Femur (tissue), 1 donor: ENCODE measurements at places on chromosomes 3 and 15.

GRCh38 chr3:114231616-114232015 lies 5.8 kb downstream of the ZNF80 start:
- no peak for DNase-seq

DNA sequence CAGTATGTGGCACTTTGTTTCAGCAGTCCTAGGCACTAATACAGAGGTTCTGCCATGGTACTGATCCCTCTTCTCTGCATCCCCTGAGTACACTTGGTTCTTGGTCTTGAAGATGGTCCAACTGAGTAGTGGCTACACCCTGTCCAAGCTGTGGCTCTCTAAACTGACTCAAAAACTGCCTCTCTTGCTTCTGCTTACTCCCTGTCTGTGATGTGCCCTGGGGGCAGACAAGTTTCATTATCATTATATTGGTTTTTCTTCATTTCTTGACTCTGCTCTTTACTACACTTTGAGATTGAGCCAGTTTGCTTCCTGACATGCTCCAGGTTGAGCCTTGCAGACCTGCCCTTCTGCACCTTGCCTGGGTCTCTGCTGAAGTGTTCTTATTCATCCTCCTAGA lies 18.9 kb upstream of the ST3GAL6 start:
- DNase-seq: no peak

- DNase-seq: peak; percentile 70
Observed at GRCh38 chr3:125003369-125003853, 52.4 kb downstream of the HEG1 start.

GRCh38 chr3:119220198-119220597 lies 20.5 kb downstream of the B4GALT4 start:
- DNase-seq: no peak

GRCh38 chr3:131053043-131053859 lies 26.6 kb downstream of the NEK11 start:
- no peak for DNase-seq

DNA sequence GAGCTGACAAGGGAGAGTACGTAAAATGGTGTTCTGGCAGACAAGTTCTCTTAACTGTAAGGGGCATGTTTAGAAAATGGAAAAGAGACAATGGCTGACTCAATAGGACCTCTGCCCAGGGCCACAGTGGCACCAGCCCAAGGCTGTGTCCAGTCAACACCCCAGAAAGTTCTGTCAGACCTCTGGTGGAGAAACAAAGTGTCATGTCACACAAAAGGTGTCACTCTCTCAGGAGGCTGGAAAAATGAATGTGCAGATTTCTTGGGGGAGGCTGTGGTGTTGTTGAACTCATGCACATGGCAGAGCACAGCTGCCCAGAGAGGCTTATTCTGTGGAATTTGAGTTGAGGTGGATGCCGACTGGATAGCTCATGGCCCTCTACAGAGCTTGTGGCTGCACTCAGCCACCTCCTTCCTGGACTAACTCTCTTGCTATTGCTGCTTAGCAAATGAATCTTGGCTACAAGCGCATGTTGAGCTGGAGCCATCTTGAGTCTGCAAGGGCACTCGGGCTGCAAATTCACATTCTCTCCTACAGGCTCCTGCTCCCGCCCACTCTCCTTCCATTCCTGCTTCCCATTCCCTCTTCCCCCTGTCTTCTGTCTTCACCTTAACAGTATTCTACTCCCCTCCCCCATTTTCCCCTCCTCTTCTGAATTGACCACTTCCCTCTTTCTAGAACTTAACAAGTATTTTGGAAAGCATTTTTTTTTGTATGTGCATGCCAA lies 55.8 kb upstream of the SLC7A14 start:
- DNase-seq: no peak

- DNase-seq: no peak
Observed at GRCh38 chr3:120742849-120743365, 363 bp downstream of the GTF2E1 start.

DNA sequence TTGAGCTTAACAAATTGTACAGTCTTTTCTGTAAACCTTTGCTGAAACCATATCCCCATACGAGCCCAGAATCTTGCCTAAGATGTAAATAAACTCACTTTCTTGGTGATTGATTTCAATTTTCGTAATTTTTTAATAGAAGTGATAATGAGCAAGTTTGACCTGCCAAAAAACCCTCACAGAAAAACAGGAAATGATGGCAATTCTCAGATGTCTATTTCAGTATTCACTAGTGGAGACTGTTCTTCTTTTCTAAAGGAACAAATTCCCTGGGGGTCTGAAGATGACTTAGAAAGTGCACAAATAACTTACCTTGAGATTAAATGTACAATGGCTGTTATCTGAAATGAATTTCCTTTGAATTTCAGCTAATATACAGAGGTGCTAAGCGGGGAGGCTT lies 116.5 kb upstream of the CMC1 start:
- DNase-seq: no peak

DNA sequence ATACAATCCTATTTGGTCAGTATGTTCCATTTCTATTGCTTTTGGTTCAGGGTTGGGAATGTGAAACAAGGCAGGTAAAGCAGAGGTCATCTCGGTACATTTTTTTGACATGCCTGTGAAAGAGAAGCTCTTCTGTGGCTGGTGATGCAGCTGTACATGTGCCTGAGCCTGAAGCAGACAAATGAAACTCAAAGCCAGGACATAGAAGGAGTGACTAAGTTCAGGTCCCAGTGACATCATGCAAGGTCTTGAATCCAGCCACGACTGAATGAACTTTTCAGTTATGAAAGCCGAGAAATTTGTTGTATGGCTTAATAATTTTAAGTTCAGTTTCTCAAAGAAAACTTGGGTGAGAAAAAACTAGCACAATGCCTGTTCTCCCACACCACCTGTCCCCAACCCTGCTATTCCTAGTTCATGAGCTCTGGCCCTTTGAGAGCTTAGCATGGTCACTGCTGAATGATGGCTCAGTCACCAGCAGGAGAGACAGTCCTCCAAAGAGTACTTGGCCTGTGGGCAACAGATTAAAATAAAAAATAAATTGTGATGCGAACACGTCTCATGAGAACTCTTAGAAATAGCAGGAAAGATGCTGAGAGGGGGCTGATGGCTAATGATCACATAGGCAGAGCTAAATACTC lies 600.2 kb upstream of the GRM7 start:
- DNase-seq: no peak

- DNase-seq: no peak
Observed at GRCh38 chr3:54506603-54507002, 384.3 kb downstream of the CACNA2D3 start.

DNA sequence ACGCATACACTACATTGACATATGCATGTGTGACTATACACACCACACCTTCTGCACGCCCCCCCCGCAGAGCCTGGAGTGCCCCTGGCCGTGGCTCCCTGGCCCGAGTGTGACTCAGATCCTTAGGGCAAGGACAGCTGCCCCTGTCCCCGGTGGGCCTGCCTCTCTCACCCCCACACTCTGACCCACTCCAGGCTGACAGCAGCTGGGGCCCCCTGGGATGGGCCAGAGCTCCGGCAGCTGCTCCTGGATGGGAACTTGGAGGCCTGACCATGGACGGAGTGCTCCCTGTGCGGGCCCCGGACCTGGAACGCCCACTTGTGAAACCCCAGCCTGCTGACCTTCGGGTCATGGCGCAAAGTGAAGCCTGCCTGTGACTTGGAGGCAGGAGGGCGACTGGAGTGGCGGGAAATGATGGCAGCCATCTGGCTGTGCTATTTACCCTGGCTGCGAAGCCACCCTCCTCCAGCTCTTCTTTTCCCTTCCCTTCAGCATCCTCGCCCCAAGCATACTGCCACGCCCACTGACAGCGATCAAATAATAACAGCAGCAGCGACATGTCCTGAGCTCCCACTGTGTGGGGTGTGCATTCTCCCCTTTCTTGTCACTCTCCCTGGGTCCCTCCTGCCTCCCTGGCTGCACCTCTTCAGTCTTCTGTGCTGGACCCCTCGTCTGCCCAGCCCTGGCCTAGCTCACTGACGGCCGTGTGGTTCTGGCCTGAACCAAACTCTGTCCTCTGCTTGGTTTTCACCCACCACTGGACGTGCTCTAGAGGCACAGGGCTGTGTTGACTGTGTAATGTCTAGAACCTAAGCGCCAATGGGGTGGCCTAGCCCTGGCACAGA lies 90.7 kb upstream of the MEF2A start:
- peak; percentile 55 for DNase-seq

- no peak for DNase-seq
Observed at GRCh38 chr15:29034593-29035335, 149.0 kb downstream of the APBA2 start.

DNA sequence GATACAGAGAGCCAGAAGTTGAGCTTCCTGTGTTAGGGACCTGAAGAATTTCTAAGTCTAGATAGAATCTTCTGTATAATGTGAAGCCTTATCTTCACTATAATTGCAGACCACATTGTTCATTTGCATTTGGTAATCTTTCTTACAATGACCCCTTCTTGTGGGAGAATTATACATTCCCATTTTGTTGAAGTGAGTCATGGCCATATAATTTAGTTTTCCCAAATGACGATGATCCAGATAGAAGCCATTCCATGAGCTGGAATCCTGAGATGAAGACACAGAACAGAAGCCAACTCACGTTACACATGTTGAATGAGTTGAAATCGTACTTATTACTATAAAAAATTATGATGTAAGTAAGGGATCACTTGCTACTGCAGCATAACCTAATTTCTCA lies 187.8 kb downstream of the TUSC7 start:
- no peak for DNase-seq

DNA sequence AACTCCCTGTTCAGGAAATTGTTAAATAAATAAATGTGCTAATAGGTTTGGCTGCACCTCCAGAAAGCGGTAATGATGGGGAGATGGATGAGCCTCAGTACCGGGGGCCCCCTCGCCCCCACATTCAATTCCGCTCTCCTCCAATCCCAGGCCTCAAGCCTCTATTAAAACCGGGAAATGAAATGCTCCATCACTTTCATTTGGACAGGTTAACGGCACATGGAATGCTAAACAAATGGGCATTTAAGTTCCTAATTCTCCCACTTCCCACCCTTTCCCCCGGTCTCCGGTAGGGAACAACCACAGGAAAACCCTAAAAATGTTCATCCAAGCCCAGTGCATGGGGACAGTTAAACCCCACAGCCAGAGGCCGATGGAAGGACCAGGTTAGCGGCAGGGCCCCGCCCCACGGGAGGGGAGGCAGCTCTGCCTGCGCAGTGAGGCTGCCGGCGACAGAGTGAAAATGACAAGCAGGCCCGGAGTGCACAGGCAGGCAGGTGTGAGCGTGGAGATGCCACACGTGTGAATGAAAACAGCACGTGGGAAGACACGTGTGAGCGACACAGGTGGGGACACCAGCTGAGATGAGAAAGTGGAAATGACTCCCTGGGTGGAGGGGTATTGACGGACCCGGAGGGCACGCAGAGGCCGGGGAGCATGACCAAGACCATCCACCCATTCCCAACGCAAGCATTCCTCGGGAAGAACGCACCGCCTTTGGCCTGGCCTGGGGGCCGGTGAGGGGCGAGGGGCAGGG lies 28.1 kb downstream of the RNU5B-1 start:
- DNase-seq: no peak

DNA sequence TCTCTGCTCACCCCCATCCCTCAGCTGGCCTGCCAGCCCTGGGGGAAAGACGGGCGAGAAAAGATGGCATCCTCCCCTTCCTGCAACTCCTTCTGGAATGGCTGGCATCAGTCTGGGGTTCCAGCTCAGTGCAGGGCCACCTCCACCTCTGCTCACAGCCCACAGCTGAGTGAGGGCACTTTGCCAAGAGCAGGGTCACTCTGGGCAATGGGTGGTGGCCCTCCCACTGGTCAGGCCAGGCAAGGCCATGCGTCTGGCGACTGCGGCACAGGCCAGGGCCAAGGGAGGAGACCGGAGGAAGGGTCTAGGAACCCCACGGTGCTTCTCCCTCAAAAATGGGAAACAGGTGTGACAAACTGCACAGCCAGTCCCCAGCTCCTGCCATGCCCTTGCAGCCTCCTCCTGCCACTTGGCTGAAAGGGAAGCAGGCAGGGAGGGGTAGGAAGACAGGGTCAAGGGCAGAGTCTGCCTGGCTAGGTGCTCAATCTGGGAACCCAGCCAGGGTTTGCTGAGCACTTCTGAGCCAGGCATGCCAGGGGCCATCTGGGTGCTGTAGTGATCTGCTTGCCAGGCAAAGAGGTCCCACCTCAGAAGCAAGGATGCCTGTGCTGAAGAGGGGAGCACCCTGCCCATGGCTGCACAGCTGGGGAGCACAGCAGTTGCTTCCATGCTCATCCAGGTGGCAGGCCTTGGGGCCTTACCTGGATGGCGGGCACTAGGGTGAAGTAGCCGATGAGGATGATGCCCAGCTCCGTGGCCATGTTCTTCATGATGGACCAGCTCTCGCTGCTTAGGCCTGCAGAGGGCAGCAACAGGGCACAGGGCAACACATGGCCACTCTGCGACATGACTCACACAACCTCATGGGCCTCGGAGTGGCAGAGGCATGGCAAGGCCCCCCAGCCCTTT lies 41.2 kb downstream of the PTPN23 start:
- DNase-seq: no peak

DNA sequence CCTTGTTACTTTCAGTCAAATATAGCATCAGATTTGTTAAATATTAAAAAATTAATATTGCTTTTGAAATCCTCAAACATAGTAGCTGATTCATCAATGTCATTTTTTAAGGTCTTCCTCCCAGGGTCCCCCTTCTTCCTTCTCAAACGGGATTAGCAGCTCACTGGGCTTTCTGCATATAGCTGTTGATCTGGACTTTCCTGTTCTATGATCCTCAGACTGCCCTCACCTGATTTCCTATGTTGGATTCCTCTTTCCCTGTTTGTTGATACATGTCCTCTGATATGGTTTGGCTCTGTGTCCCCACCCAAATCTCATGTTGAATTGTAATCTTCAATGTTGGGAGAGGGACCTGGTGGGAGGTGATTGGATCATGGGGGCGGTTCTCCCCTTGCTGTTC lies 5.8 kb downstream of the GUCA1C start:
- no peak for DNase-seq

DNA sequence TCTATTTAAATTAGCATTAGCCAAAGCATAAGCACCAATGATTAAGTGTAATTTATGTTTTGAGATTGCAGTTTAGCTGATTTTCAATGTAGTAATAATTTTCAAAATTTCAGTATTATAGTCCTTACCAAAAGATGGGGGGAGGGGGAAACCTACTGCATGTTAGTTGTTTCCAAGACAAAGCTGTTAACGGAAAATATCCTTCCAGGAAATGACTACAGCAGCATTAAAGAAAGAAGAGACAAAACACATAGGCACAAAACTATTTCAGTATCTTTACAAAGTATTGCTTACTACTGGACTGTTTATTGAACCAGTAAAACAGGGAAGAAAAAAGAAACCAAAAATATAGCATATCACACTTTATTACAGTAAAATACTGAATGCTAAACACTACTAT lies 10.5 kb downstream of the BNIP2 start:
- no peak for DNase-seq

DNA sequence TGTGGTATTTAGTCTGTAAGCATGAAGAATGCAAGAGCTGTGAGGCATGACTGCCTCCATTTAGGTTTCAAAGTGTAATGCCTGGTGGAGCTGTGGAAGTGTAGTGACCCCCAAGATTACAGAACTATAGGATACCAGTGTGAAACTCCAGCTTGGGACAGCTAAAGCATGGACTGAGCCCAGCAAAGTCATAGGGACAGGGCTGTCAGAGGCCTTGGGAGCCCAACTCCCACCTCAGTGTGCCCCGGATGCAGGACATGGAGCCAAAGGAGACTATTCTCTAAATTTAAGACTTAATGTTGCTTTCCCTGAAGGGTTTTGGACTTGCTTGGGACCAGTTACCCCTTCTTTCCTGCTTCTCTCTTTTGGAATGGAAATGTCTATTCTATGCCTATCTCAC lies 10.8 kb downstream of the GPR15 start:
- DNase-seq: no peak

GRCh38 chr3:5220667-5221431 lies 33.3 kb downstream of the EDEM1 start:
- no peak for DNase-seq
